ENCODE measurements at places on chromosomes 1 and 21.
A peak's percentile ranks its signal among the peaks of the same experiment; 100 is the strongest.

- peak; percentile 60 for ATAC-seq
Measured at GRCh38 chr1:178344513-178345091, 152.2 kb downstream of the CLEC20A start.

DNA sequence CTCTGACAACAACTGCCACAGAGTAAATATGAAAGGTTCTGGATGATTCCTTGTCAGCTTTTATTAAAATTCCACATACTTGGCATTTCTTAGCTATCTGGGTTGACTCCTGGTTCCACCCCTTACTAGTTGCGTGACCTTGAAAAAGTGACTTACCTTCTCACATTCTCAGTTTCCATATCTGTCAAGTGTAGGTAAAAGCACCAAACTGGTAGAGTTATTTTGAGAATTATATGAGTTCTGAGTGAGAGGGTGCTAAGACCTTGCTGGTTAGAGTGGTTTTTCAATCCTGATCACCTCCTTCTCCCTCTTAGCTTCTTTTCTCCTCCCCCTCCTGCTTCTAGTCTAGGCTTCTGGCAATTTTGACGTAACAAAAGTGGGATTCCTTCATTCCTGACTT lies 83.4 kb upstream of the ABCD3 start:
- no peak for ATAC-seq

- no peak for ATAC-seq
Measured at GRCh38 chr21:34544032-34544496, 32.1 kb upstream of the KCNE1 start.

DNA sequence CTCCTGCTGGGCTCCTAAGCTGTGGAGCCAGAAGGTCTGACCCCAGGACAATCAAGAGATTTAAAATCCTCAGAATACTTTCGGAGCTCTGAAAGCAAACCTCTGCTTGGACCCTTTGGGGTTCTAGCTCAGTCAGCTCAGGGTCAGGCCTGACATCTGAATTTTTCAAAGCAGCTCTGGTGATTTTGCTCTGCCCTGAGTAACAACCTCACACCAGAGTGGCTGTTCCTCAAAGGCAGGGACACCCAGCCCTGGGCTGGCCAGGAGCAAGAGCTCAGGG lies 11.9 kb downstream of the SLC1A7 start:
- ATAC-seq = no peak

GRCh38 chr1:24955161-24955560 lies 25.1 kb upstream of the RUNX3 start:
- ATAC-seq = peak; percentile 86

DNA sequence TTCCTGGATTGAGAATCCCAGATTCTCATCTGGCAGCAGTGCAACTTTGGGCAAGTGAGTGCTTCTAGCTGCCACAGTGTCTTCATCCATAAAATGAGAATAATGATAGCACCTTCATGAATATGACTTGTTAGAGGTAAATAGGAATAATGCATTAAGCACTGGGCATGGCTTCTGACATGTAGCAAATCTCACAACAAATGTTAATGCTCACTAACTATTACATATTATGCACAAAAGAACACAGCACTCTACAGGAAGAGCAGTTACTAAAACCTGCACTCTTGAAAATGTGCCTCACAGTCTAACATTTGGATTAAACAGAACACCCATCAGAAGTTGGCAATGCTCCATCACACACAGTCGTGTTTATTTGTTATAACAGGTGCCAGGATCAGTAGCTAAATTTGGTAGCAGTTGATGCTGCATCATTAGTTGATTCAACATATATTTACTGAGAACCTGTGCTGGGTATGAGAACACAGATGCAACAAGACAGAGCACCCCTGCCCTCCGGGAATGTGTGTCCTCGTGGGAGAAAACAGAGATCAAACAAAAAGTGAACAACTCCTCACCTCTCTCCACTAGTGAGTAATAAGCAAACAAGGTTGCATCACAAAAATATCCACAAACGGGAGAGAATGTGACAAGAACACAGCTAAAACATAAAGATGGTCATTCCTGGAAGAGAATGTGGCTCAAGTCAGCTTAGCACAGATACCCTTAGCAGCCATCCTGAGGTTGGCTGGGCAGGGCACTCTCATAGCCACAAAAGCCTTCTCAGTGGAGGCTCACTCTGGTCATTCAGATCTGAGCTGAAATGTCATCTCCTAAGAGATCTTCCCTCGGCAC lies 26.2 kb upstream of the LBR start:
- ATAC-seq = peak; percentile 8

- ATAC-seq = no peak
Measured at GRCh38 chr1:221291113-221291512, 411.9 kb downstream of the HLX start.

DNA sequence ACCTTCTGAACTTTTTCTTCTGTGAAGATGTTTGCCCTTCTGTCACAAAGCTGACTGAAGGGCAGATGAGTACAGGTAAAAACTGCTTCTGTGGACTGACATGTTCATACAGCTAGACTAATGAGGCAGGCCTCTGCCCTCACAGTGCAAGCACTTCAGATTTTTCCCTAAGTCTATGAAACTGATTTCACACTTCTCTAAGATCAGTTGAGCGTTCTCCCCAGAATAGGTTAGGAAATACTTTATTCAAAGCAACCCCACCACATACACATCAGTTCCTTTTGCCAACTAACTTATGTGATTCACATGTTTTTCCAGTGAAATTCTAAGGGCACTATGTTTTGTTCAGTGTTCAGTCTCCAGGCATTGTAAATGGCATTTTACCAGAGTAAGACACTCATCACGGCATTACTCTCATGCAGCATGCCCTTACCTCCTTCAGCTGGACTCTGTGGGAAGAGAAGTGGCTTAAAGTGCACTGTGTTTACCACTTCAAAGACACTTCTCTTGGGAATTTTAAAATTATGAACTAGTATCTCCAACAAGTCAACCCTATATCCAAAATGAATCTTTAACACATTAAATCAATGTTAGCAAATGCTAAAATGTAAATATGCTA lies 5.4 kb upstream of the PSMG1 start:
- no peak for ATAC-seq

DNA sequence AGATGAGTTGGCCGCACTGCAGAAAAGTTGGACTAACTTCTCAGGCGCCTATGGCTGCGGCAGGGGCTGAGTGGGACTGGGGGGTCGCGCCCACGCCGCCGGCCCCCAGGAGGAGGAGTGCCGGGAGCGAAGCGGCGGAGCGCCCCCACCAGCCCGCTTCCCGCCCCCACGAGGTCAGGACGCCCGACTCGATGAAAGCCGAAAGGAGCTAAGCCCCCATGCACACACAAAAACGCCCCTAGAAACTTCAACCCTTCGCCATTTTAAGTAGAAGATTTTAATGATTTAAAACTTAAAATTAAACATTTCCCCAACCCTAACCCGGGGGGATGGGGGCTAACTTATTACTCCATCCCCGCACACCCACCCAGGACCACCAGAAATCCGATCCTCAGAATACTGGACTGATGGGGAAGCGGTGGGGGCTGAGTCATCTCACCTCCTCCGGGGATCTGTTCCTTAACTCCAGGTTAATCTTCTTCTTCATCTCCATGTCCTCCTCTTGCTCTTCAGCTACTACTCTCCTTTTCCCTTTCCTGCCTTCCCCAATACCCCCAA lies 539 bp downstream of the ANP32E start:
- peak; percentile 2 for ATAC-seq

GRCh38 chr1:207748737-207749528 lies 2.9 kb upstream of the CD46 start:
- ATAC-seq = no peak

DNA sequence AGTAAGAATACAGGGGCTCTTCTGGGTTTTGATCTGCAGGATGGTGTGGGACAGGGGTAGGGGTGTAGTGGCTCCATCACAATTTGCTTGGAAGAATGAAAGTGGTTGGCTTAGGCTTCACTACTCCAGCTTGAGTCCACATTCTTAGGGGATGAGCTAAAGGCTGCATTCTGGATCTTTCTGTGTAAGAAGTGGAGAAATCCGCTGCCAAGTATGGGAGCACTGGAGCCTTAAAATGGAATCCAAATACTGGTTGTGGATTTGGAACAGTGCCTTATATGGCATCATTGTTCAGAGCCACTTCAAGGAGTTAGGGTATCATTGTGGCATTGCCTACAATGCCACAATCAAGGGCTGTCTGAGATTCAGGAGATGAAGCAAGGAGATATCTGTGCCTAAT lies 187.1 kb downstream of the LMO4 start:
- no peak for ATAC-seq

DNA sequence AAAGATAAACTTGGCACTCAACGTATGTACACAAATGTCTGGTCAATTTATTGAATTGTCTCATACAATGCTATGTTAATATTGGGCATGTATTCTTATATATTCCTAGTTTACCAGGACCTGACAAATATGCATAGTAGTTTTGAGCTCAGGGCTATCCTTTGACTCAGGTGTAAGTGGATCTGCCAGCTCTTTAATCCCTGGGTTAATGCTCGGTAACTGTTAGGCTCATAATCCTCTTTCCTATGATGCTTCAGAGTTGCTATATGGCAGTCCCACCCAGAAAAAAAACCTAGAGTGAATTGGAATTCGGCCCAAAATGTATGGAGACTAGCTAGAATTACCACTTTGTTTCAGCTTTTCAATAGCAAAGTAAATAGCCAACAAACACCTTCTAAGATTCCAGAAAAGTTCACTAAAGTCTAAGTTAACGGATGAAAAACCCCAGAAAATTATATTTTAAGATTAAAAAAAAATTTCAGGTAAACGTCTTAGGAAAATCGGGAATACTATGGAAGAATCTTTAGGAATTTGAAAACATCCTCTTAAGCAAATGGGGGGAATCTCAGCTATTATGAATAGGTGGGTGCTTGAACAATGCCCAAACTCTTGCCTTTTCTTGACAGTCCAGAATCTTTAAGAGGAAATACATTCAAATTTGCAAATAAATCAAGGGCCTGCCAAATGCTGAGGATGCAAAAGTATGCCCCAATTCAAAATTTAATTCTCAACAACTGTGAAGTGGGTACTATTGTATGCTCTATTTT lies 10.9 kb downstream of the H3-3A start:
- ATAC-seq = no peak

- no peak for ATAC-seq
Measured at GRCh38 chr1:230352537-230352936, 73.6 kb downstream of the PGBD5 start.

DNA sequence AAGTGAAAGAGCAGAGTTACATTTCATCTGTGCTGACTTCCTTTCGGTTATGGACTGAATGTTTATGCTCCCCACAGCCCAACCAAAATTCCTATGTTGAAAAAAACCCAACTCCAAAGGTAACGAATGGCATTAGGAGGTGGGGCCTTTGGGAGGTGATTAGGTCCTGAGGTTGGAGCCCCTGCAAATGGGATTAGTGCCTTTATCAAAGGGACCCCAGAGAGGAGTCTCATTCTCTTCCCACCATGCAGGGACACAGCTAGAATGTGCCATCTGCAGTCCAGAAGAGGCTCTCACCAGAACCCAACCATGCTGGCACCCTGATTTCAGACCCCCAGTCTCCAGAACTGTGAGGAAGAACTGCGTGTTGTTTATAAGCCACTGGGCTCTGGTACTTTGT lies 199.3 kb downstream of the TOMM20 start:
- ATAC-seq = no peak

- no peak for ATAC-seq
Measured at GRCh38 chr21:34201481-34201858, 128.1 kb downstream of the MRPS6 start.

DNA sequence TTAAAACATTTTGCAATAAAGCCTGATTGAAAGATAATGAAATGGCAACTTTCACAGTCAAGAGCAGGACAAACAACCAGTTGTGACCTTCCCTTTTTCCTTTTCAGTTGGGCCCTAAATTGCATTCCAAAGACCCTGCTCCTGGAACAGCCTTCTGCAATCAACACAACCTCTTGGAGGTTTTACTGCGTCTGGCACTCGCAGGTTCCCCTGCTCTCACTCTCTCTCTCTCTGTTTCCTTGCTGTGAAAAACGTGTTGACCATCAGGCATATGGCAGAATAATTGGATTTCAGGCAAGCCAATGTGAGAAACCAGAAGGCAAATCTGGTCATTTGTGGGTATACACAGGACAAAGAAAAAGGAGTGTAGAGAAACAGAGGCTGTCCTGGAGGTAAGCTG lies 23.2 kb downstream of the SLC44A5 start:
- ATAC-seq = no peak

GRCh38 chr1:241336335-241336734 lies 20.7 kb downstream of the RGS7 start:
- peak; percentile 62 for ATAC-seq

DNA sequence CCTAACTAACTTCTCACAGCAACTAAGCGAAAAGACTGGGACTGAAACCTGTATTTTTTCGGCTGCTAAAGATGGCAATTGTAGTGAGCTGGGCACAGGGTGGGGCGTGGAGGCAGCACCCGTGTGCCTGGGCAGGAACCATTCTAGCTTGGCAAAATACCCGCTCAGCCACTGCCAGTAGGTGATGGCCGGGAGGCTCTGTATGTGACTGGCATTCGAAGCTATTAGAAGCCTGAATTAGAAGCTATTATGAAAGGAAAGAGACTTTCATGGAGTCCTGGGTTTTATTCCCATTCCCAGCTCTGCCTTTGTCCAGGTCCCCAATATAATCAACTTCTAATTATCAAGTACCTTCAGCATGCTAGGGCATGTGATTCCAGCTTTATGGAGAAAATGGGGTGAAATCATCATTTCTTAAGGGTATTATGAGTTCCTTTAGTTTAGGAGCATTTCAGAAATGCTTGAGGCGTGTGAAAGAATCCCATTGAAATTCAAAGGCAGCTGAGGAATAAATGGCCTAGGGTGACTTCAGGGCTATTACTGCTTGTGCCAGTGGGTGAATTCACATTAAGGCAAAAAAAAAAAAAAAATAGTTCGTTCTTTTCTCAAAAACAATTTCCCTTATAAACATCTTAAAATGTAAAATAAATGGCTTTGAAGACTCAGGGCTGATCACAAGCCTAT lies 125.6 kb downstream of the KCNN3 start:
- ATAC-seq = no peak

DNA sequence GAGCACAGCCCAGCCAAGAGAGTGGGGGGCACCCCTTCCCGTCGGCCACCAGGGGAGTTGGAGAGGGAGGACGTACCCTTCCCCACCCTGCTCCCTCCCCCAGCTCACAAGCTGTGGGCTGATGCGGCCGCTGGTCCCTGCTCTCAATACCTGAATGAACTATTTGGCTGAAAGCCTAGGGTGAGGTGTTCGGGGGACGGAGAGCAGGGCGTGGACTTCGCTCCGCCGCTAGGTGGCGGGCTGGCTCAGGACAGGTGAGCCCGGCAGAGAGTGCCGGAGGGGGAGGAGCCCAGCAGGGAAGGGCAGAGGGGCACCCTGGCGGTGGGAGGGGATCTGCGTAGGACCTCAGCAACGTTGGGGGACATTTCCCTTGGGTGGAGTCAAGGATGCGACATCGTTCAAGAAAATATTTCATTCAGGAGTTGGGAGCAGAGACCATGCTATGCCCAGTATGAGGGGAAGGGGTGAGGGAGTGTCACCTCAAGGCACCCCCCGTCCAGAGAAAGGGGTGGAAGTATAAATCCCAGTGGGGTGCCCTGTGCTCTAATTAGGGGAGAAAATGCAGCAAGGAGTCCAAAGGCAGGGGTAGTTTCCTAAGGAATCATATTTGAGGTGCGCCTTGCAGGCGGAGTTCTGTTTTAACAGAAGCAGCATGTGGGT lies 12.0 kb upstream of the RHBG start:
- ATAC-seq = peak; percentile 86
